ENCODE measurements at places on chromosomes 5 and 9.

DNA sequence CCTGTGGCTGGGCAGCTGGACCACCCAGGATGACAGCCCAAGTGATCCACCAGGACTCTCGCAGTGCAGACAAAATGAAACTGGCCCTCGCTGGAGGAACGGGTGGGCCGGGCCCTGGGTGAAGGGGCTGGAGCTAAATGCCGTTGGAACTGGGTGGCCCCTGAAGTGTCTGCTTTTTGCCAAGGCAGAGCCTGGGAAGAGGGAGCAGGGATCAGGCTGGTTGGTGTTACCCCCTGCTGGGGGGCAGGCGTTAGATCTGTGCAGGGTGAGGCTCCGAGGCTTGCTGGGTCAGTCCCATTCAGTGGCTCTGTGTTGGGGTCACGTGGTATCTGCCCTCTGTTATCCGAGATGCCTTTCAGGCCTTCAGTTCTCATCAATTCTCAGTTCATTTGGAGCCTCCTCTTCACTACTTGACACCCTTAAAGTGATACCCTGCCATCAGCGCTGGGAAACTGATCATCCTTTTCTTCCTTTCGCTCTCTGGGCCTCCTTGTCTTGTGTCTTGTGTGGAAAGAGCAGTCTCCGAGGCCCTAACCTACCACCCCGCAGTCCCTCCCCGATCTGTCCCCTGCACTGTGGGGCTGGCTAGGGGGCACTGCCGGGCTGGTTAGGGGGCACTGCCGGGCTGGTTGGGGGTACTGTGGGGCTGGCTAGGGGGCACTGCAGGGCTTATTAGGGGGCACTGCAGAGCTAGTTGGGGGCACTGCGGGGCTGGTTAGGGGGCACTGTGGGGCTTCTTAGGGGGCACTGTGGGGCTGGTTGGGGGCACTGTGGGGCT is 37.3 kb downstream of the COL5A1 start:
- DNase-seq, result no peak

- DNase-seq, result no peak
These were observed 84.6 kb downstream of the HMHB1 start for GRCh38 chr5:143896516-143896915.

GRCh38 chr5:38651806-38652205 is 95.4 kb upstream of the LIFR start:
- no peak for DNase-seq

DNA sequence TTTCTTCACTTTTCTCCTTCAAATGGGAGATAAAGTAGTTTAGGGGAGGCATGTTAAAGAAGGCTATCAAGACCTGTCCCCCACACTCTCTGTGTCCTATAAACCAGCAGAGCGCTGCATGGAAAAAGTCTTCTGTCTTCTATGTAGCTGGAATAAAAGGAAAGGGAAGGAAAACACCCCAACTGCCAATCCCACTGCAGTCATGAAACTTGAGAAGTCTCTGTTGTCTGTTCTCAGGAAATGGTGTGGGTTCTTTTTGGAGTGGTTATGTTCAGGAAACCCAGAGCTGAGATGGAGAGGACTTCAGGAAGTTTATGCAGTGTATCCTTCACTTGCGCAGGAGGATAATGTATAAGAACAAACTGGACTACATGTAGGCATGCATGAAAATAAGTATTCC is 274.3 kb downstream of the GAS1 start:
- DNase-seq, result no peak

DNA sequence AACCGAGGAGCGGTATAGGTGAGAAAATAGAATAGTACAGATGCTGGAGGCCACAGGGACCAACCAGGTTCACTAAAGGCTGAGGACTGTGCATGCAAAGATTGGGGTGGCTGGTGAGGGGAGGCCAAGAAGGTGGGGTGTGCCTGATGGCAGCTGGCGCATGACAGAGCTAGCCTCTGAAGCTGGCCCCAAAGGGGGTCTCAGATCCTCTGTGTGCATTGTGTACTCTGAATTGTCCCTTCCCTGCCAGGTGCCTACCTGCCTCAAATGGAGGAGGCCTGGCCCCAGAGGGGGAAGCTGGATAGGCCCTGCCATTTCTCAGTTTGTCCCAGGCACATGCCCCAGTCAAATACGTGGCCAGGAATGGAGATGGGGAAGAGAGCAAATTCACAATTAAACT is 63.1 kb downstream of the CRB2 start:
- no peak for DNase-seq

DNA sequence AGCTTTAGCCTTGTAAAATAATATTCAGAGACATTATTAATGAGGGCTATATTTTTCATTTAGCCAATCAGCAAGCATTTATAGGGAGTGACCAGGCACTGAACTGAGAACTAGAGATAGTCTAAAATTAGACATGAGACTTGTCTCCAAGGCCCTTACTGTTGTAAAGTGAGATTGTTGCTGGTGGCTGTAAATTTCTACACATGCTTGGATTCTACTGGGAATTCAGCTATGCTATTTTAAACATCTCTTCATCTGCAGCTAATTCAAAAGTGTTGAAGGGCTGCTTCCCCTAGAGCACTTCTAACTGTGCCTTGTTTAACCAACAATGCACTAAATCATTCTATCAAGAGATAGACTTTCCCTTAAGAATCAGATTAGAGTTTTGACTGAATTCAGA is 67.4 kb downstream of the CHSY3 start:
- no peak for DNase-seq

GRCh38 chr9:80157561-80157983 is 585.8 kb downstream of the TLE4 start:
- DNase-seq, result no peak

DNA sequence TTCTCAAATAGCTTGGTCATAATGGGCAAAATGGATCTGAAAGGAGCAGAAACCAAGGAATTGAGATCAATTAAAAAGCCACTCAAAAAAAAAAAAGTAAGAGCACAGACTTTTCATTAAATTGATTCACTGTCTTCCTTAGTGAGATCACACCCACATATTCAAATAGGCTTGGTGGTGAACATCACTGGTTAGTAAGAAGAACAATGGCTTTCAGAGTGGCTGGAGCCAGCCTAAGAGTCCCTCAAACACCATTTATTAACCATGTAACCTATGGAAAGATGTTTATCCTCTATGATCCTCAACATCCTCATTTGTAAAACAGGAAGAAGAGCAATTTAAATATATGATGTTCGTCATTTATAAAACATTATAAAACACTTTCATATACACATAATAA is 12.4 kb downstream of the CCDC112 start:
- DNase-seq, result no peak

DNA sequence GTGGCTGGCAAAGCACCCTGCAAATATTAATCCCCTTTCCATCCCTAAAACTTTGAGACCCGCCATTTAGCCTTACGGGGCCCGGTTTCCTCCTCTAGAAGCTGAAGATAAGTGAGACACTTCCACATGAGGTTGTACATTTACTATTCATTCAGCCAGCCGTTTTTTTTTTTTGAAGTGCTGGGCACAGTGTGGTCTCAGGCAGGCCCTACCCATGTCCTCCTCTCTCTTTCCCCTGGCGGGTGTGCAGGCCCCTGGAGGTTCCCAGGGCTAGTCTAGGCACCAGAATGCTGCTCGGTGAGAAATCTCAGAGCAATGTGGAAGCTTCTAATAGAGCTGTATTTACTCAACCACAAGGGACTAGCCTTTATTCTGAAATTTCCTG is 107.4 kb upstream of the LARP1 start:
- no peak for DNase-seq

DNA sequence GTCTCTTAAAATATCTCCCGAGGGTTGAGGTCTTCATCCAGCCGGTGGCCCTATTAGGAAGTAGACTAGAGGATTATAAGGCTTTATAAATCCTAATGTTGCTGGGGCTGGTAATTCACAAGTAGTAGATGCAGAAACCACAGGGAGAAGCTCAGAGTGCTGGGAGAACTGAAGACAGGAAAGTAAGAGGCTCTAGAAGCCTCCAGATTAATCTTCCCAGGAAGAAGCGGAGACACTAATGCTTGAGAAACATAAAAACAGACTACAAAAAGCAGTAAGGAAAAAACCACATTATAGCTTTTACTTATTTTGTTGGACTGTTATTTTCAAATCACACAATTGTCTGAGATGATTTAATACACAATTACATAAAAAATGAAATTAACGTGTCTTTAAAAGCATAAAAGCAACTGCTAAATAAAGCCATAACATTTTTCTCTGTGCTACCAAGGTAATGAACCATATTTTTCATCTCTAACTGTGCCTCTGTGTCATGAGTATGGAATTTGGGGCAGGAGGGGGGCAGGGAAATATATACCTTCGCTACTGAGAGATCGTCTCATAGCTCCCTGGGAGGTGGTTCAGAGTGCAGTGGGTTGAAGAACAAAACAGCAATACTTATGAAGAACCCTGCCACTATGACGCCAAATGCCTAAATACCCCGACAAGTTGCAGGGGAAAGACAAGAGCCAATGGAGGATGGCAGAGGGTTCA is 806.2 kb upstream of the WWC1 start:
- DNase-seq, result no peak

DNA sequence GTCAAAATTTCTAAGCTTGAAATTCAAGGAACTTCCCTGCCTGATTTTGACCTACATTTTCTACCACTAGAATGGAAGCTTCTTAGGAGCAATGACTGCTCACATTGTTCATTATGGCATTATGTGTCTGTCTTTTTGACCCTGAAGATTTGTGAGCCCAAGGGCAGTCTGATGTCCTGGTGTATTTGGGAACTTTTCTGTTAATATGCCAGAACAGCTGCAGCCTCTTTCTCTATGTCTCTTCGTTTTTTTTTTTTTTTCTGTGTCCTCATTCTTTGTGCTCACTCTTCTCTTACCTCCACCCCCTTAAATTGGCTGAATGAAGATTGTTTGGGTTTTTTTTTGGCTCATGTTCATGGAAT is 34.8 kb upstream of the TMC1 start:
- no peak for DNase-seq

DNA sequence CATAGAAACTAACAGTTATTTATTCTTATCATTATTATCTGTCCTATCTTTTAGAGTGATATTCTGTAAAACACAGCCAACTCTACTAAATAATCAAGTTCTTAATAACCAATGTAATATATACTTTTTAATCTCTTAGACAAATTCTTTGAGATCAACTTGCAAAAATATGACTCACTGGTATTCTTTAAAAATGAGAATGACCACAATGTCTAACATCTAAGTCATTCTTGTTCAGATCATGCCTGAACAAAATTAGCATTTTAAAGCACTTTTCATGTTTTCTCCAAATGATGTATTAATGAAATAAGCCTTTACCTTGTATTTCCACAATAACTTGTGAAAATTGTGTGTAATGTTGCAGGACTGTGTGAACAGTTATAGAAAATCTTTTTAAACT is 356.9 kb upstream of the RGMB start:
- DNase-seq, result no peak
